ENCODE measurements at places on chromosomes 16 and 17. TPM values are rescaled to one million over a fixed set of nuclear protein-coding genes. Genes with fewer than 3 reads are reported as not detected.

Gene ADGRG3
- not detected for total RNA-seq

Gene GRB7
- 0.40 TPM for total RNA-seq

Gene CES5A
- not detected for total RNA-seq

Gene SALL1
- 3.4 TPM for total RNA-seq

Gene SCO1
- 58.9 TPM for total RNA-seq

Gene KRT36
- total RNA-seq = not detected

Gene GPR139
- not detected for total RNA-seq

Gene PABPN1L
- total RNA-seq = not detected

DNA sequence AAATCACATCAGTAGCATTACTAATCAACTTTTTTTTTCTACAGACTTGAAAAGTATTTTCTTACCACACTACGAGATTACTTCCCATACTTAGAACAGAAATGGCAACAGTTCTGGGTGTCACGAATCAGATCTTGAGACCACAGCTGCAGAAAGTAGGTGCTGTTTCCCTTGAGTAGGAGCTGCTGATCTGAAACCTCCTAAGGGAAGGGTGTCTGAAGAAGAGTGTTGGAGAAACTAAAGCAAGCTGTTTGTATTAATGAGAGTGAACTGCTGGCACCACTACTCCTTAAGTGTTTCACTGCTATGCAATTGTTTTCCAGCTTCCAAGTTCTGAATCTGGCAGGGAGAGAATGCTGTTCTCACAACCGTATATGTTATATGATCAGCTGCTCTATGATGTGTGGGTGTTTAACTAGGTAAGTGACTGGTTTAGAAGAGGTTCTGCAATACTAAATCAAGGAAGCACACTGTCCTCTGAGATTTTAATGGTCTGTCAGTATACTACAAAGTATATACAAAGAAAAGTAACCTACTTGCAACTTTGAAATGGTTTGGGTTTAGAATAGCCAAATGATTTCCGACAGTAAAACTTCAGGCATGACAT, 3.3 kb downstream of the ZNF652 start:
- no peak for DNase-seq

DNA sequence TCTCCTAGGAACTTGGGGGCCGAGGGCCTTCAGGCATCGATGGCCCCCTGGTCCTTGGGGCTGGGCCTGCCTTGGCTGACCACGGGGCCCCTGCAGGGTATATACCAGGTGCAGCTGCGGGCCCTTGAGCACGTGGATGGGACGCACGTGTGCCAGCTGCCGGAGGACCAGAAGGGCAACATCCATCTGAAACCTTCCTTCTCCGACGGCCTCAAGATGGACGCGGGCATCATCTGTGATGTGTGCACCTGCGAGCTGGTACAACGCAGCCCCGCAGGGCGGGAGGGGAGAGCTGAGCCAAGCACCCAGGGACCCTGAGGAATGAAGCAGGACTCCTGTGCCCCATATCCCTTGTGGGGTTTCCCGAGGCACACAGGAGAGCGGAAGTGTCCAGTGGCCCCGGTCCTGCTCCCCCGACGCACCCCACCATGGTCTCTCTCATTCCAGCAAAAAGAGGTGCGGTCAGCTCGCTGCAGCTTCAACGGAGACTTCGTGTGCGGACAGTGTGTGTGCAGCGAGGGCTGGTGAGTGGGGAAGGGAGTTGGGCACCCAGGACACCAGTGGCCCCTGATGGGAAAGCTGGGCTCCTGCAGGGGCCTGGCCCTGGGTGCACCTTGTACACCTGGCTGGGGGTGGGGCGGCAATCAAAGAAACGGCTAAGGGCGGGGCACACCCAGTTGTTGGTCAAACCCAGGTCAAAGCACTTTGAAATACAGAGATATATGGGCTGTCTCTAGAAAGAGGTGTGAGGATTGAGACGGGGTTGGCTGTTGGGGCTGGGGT, 10.6 kb downstream of the ITGB4 start:
- no peak for DNase-seq

DNA sequence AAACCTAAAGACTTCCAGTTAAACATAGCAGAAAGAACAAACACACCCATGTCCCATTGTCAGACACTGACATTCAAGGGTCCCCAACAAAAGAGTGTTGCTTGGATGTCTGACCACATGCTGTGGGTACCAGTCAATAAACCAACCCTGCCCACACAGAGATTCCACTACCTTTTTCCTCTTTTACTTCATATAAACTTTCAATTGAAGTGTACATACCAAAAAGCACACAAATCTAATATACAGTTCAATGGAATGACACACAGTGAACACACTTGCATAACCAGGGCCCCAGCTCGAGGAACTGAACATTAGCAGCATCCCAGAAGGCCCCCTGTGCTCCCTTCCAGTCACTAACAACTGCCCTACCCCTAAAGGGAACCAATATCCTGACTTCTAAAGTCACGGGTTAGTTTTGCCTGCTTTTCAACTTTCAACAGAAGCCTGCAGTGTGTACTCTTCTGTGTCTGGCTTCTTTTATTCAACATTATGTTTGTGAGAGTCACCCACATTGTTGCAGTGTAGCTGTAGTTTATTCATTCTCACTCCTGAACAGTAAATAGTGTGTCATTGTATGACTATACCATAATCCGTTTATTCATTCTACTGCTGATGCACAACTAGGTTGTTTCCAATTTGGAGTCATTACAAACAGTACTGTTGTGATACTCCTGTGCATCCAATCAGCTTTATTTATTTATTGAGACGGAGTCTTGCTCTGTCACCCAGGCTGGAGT, 18.0 kb downstream of the CFDP1 start:
- no peak for DNase-seq

DNA sequence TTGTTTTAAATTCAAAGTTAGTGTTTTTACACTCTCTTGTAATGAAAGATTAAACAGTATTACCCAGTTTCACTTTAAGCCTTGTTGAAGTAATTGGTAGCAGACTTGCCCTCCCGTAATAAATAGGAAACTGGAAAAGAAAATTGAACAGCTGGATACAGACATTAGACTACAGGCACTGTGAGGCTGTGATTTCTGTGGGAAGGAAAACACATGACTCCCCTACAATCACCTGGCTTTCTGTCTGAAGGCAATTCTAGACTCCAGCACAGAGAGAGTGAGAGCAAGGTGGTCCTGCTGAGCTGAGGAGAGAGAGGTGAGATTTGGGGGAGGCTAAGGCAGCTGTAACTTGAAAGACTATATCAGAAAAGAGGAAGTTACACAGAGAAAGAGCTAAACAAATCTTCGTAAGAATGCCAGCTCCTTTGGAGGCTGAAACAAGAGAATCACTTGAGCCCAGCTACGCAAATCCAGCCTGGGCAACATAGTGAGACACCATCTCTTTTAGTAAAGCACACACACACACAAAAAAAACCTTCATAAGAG, 57.8 kb upstream of the CDYL2 start:
- DNase-seq = no peak

- DNase-seq = peak; percentile 21
Observed at GRCh38 chr17:4533523-4534504, 21.4 kb downstream of the MYBBP1A start.

- DNase-seq = no peak
Observed at GRCh38 chr17:45833920-45834319, 10.8 kb upstream of the SPPL2C start.

DNA sequence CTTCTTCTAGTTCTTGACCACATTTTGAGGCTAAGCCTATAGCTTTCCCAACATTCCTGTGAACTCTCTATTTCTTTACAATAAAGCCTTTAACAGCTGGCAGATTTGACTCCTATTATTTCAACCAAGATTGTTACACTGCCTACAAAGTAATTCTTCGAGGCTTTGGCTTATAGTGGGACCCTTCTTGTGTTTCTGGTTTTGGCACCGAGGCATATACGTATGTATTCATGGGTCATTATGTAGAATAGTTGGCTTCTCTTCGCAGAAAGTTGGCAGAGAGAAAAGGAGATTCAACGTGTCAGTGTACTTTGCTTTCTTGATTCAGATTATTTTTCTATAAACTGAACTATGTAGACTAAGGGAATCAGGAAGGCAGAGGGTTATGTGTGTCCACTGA, 102.2 kb downstream of the ABCA8 start:
- no peak for DNase-seq

DNA sequence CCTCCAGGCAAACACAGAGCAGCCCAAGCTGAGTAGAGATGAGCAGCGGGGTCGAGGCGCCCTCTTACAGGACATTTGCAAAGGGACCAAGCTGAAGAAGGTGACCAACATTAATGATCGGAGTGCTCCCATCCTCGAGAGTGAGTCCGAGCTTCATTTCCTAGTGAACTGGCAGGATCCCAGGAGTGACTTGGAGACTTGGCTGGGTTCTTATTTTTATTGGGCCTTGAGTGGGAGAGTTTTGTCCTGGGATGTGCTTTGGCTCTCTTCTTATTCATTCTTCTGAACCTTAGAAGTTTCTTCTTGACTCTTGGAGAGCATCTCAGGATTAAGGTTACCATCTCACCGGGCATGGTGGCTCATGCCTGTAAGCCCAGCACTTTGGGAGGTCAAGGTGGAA, 27.2 kb upstream of the CDC6 start:
- DNase-seq = no peak

DNA sequence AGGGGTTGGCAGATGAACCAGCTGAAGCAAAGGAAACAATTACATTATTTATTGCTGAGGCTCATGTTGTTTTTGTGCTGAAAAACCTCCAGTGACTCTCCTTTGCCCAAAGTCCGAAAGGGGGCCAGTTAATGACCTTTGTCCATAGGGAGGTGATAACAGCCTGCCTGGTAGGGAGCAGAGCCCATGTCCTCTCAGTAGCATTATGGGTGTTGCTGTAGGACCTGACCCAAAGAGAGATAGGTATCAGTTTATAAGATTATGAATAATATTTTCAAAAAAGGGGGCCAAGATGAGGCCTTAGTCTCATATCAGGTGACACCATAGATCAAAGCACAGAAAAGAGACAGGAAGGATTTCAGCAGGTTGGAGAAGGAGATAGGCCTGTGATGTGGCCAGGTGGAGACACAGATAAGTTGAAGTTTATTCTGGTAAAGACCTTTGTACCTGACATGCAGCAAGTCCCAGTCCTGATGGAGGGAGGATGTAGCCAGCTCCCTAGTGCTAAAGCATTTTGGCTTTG, 55.1 kb downstream of the CENPV start:
- DNase-seq = no peak

DNA sequence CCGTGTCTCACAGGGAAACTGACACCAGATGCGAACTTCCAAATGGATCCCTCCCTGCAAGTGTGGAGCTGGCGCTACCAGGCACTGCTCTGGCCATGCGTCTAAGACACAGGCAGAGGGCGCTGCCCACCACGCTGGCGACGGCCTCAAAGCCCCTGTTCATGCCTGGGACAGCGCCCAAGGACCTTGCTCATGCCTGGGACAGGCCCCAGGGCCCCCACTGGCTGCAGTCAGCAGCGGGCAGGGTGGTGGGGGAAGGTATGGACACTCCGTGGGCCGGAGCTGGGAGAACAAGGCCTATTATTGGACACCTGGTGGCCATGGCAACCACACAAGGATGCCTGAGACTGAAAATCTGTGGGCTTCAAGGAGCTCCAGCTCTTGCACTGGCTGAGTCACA, 8.8 kb downstream of the ZG16B start:
- DNase-seq = peak; percentile 77

GRCh38 chr17:64282753-64283080, 19.7 kb upstream of the TEX2 start:
- DNase-seq = no peak

DNA sequence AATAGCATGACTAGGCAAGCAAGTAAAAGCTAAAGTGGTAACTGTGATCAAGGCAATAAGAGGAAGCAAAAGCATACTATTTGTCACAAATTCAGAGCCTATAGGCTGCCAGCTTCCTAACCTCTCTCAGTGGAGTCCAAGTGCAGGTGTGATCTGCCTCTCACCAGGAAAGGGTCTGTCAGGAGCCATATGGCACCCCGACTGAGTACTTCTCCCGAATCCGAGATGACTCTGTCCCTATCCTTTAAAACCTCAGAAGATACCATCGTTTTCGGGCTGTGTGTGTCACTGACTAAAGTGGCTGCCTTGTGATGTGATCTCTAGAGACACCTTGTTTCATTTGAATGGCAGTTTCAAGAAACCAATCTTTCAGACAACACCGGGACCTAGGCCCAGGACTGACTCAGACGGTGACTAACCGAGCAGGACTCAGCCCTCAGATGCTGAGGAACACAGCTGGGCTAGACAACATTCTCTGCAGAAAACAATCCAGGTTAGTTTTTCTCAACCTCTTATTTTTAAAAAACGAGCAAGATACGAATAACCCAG, 63.6 kb downstream of the SMG6 start:
- peak; percentile 90 for DNase-seq

DNA sequence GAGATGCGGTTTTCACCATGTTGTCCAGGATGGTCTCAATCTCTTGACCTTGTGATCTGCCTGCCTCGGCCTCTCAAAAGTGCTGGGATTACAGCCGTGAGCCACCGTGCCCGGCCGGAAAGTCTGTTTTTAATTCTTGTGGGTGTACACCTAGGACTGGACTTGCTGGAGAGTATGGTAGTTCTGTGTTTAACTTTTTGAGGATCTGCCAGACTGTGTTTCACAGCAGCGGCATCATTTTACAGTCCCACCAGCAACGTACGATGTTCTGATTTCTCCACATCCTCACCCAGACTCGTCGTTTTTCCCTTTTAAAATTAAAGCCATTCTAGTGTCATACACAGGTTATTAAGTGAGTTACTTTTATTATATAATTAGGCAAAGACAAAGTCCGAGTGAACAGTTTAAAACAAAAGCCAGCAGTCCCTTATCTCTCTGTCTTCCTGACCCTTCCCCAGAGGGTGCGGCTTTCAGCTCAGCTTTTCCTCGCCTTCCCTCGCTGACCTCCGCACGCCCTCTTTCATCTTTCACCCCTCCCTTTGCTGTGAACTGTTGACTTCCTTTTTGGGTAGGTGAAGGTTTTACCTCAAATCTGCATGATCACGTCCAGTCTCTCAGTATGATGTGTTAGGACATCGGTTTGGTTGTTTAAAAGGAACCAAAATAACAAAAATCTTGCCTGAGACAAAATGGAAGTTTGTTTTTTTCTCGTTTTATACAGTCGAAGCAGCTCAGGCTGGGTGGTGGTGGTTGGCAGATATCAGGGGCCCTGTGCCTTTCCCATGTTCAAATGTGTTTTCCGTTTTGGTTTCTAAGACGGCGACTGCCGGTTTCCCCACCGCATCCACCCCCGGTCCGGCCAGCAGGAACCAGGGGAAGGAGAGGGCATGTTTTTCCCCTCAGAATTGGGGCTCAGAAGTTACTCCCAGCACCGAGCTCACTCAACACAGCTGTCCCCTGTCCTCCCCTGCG, 18.0 kb downstream of the FAM234A start:
- DNase-seq = no peak

DNA sequence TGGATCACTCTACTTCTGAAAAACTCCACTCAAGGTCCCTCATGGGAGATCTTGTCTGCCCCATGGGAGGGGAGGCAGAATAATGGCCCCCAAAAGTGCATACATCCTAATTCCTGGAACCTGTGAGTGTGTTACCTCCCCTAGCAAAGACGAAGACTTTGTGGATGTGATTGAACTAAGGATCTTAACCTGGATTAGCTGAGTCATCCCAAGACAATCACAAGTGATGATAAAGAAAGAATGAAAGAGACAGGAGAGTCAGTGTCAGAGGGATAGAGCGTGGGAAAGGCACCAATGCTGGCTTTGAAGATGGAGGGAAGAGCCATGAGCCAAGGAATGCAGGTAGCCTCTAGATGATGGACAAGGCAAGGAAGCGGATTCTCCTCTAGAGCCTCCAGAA, 374.7 kb upstream of the DYNLRB2 start:
- peak; percentile 27 for DNase-seq

Measured in A172 (cell line).